HFFc6 (cell line): ENCODE measurements at places on chromosomes 4 and X. TPM values are rescaled to one million over a fixed set of nuclear protein-coding genes. Genes with fewer than 3 reads are reported as not detected.

FAM200B gene
- 26.0 to 33.0 TPM (median 30.4 TPM) in 3 replicates for total RNA-seq

GAK gene
- 63.7 to 69.4 TPM (median 67.7 TPM) in 3 replicates for total RNA-seq

GRCh38 chrX:111928456-111928855, 52.5 kb downstream of the TRPC5OS start:
- no peak overlapping the region for H3K4me3 ChIP-seq
- H3K36me3 ChIP-seq: no peaks in the 10 kb centered on the region
- H3K27me3 ChIP-seq: no peaks in the 10 kb centered on the region

GRCh38 chrX:70039758-70040157, 10.0 kb downstream of the AWAT2 start:
- no peak overlapping the region for H3K27ac ChIP-seq
- H3K4me3 ChIP-seq: no peak overlapping the region
- peaks cover 10% of the 10 kb centered on the region for H3K4me1 ChIP-seq
- no peaks in the 10 kb centered on the region for H3K36me3 ChIP-seq
- peak; percentile 7 for DNase-seq

DNA sequence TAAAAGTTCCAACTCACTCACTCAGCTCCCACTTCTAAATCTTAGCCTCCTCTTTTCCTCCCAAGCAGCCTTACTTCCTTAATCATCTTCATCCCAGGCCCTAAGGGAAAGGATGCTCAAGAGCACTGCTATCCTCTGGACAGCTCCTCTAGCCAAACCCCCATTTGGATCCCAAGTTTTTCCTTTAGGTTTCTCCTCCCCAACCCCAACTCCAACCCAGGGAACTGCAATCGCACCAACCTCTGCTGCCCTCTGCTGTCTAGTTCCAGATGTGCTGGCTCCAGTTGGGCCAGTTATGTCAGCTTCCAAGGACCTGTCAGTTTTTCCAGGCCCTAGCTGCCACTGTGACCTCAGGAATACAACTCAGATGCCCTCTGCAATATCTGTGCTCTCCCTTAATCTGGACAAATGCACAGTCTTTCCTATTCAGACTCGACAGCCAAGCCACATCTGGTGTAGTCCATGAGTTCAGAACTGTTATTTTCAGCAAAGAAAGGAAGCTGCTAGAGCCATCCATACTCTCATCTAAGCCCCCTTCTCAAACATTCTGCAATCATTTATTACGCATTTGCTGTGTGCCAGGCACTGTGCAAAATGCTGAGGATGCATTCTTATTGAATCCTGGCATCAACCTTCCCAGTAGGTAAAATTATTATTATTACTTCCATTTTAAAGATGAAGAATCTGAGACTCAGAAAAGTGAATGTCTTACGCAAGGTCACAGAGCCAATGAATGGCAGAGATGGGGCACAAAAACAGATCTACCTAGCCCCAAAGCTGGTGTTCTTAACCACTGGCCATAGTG, 12.3 kb upstream of the XPNPEP2 start:
- H3K27me3 ChIP-seq: peaks cover 24% of the 10 kb centered on the region
- H3K27ac ChIP-seq: no peak overlapping the region
- H3K36me3 ChIP-seq: no peaks in the 10 kb centered on the region
- no peaks in the 10 kb centered on the region for H3K4me1 ChIP-seq
- H3K4me3 ChIP-seq: no peak overlapping the region

- H3K27ac ChIP-seq: no peak overlapping the region
- H3K36me3 ChIP-seq: no peaks in the 10 kb centered on the region
- H3K4me3 ChIP-seq: no peak overlapping the region
- no peaks in the 10 kb centered on the region; the same call in 1 of the 2 replicates for H3K27me3 ChIP-seq
- H3K4me1 ChIP-seq: no peaks in the 10 kb centered on the region
- DNase-seq: no peak
Observed at GRCh38 chrX:36310136-36310535, 390.6 kb downstream of the CFAP47 start.
